ENCODE measurements at places on chromosomes 16 and 17.

GRCh38 chr16:2031081-2031577 is 4.4 kb downstream of the NHERF2 start:
- DNase-seq: no peak

GRCh38 chr17:50832267-50832863 is 3.0 kb upstream of the WFIKKN2 start:
- no peak for DNase-seq

- DNase-seq: no peak
Observed at GRCh38 chr17:55023626-55024025, 55.1 kb downstream of the STXBP4 start.

DNA sequence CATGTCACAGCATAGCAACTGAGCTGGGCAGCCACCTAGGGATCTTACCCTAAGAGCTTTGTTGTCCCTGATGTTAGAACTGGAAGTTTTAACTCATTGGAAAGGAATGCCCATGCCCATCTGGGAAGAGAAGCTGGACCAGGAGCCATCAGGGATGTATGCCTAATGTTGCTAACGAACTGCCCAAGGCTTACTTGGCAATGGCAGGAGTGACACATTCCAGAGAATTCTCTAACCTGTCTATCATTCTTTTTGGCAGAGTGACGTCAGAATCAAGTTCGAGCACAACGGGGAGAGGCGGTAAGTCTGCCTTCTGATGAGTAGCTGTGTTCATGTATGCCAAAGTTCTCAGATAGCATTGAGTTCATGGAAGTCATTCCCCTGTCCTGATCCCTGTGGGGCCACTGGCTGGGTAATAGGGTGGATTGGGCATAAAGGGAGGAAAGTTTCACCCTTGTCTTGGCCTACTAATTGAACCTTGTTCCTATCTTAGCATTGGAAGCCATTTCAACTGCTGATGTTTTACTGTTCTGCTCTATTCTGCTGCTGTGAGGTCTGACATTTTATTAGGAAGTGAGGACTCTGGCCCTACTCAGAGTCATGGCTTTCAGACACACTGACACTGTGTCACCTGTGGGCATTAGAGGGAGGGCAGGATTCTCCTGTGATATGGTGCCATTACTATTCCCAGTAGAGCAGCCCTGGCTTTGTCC is 23.7 kb downstream of the MAP3K3 start:
- no peak for DNase-seq

GRCh38 chr17:65190467-65191097 is 53.4 kb downstream of the RGS9 start:
- no peak for DNase-seq

- no peak for DNase-seq
Observed at GRCh38 chr17:34412965-34413441, 50.0 kb upstream of the CCL1 start.

GRCh38 chr16:86476956-86477534 is 33.3 kb upstream of the FOXF1 start:
- DNase-seq: no peak

DNA sequence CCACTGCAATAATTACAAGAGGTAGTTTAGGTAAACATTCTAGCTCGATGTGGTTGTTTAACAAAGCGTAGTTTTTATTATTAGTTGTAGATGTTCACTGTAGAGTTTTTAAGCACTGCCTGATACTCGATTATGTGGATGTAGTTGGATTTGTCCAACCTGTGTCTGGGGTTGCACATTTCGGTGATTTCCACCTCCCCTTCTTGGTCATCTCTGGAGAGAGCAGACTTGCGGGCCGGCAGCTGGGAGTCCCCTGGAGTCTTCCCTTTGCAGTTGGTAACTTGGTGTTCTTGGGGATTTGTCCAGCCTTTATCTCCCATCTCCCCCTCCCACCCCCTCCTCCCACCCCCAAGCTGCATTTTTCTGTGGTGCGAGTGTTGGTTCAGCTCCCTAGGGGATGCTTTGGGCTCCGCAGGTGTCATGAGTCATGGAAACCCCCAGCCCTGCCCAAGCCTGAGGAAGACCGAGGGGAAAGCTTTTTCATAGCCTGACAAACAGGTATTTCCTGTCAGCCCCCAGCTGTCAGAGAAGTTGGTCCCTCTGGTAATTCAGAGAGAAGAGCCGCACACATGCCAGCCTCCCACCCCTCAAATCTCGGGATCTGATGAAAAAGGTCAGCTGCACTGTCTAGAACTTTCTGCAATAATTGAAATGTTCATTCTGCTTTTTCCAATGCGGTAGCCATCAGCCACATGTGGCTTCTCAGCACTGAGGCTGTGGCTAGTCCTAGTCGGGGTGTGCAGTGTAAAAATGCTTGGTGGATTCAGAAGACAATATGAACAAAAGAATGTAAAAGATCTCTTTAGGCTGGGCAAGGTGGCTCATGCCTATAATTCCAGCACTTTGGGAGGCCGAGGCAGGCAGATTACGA is 50.3 kb downstream of the KSR1 start:
- no peak for DNase-seq

- no peak for DNase-seq
Observed at GRCh38 chr17:321386-321941, 31.1 kb downstream of the RPH3AL start.

DNA sequence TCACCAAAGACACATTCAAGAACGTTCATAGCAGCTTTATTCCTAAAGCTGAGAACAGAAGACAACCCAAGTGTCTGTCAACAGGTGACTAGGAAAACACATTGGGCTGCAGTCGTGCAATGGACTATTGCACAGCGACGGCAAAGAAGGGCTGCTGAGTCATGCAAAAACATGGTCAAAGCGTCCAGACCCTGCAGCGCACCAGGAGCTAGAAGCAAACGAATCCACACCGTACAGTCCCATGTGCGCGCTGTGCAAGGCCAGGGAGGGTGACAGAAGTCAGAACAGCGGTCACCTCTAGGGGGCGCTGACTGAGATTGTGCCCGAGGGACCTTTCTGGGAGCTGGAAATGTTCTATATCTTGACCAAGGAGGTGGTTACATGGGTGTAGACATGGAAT is 266.4 kb downstream of the MAF start:
- DNase-seq: peak; percentile 66

GRCh38 chr17:7222093-7222971 is 2.6 kb downstream of the ACADVL start:
- no peak for DNase-seq

- DNase-seq: peak; percentile 40
Observed at GRCh38 chr16:10751291-10751697, 7.7 kb downstream of the NUBP1 start.

DNA sequence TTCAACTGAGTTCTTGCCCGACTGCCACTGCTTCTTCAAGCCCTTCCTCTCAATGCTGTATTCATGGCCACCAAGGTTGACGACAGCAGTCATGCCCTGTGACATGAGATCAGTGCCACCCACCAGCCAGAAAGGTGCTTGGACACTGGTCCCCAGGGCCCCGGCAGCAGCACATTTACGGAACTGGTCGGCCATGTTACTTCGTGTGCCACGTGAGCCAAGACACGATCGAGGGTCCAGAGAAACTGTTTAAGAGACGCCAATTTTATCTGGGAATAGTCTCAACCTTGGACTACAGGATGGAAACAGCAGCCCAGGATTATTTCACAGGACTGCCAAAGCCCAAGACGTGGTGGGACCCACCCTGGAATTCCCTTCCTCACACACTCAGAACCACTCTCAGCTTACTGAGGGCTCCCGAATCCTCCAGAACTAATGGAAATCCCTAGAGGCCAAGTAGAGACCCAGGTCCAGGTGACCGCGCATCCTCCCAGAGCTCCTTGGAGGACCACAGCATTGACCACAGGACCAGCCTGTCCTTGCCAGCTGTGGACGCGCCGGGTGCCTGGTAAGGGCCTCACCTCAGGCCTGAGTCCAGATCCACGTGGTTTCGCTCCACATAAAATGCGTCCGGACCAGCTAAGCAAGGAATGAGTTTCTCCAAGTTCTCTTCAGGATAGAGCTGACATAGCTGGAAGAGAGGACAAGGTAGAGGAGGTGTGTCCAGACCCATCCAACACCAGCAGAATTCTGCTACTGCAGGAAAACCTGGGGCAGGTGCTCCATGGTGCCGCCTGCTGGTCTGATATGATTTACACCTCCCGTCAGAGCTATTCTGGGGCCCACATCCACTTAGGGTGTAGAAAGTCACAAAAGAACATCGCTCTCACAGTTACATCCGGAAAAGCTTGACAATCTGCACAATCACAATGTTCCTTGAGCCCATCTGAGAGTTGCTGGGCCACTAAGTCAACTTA is 28.2 kb downstream of the MAP1LC3B start:
- no peak for DNase-seq

DNA sequence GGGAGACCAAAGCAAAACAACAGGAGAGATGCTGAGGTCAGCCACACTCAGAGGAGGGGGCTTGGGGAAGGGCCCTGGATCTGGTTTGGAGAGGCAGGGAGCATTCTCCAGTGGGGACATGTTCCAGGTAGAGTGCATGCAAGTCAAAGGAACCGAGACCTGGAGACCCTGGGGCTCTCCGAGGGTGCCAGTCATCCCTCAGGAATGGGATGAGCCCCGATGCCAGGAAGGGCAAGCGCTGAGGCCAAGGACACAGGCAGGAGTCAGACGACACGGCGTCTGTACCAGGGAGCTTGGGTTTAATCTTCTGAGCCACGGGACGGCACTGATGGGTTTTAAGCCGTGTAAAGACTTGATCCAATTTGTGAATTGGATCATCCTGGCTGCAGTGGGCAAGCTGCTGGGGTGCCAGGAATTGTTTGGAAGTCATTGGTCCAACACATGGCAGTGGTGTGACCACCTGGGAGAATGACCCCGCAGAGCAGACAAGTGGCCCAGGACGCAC is 32.9 kb upstream of the ANKRD40CL start:
- DNase-seq: no peak

GRCh38 chr16:57084996-57085395 is 7.4 kb upstream of the CPNE2 start:
- no peak for DNase-seq

- no peak for DNase-seq
Observed at GRCh38 chr16:89120281-89120680, 26.6 kb downstream of the ACSF3 start.

DNA sequence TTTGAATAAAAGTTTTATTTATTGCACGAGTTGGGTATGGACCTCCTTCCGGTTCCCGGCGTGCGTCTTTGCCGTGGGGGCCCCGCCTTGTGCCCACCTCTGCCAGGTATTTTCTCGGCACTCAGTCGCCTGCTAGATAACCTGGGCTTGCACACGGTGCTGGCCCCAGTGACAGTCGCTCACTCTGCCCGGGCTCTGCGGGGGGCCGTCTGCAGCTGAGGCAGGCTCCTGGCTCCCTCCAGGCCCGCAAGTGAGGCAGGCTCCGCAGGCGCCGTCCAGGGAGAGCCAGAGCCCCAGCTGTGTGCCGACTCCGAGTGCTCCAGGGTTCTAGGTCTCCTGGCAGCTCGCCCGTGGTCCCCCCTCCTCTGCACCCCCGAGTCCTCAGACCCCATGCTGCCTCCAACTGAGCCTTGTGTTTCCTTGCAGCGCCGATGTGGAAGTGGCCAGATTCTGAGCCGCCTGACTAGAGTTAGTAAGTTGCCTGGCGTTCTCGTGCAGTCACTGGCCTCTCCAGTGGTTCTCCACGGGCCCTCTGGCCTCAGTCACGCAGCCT is 54.7 kb upstream of the PVALEF start:
- DNase-seq: no peak

DNA sequence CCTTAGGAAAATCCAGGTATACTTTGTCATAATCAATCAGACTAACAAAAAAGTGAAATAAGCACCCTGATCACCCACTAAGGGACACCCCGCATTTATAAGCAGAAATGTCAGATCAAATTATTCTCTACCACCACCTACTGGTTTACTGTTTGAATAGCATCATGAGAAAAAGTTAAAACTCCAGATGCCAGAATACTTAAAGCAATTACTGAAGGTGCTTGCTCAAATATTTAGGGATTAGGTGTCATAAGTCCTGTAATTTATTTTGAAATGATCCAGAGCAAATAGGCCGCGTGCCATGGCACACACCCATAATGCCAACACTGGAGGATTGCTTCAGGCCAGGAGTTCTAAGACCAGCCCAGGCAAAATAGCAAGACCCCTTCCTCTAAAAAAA is 2.3 kb downstream of the TOP2A start:
- DNase-seq: no peak

DNA sequence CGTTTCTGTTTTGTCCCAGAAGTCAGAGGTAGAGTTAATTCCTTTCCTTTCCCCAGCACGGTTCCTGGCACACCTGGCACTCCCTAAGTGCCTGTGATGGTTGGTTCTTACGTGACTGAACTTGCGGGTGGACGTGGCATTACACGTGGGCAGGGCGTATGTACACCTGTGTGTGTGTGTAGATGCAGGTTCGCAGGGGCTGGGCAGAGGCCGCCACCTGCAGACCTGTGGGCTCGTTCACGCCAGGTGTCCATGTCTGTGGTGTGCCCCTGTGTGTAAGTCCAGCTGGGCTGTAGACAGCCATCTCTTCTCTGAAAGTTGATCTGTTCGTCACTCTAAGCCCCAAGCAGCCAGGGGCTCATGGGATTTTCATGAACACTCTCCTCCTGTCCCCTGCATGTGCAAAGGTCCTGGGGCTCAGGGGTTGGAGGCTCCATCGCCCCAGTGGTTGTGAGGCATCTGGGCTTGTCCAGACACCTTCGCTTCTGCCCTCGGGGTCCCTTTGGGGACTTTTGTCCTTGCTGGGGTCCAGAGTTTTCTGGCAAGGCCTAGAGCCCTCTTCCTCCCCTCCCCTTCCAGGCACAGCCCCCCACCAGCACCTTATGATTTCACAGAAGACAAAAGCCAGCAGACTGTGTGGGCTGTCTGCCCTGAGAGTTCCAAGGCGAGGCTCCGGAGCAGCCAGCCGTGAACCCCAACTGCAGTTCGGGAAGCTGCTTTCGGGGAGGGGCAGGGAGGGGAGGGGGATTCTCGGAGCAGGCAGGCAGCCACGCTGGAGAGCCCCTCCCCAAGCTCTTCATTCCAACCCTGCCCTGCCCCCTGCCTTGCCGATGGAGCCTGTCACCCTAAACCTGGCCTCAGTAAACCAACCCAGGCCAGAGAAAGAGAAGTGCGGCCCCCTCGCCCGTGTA is 5.4 kb upstream of the FSCN2 start:
- no peak for DNase-seq

- DNase-seq: no peak
Observed at GRCh38 chr17:50111673-50112655, 16.8 kb downstream of the PDK2 start.

DNA sequence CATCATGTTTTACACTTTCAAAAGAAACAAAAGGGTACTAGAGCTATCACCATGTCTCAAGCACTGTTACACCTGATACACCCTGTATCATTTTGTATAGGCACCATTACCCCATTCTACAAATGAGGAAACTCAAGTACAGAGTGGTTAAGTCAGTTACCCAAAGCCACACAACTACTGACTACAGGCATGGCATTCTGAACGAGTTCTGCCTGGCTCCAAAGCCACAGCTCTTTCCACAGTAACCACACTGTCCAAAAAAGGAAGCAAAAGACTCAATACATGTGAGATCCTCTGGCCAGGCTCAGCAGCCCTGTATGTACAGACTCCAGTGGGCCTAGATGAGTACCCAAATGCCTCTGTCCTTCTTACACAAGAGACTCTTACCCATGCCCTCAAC is 4.7 kb downstream of the DYNC1LI2 start:
- DNase-seq: peak; percentile 31

GRCh38 chr16:88505405-88506082 is 52.5 kb downstream of the ZFPM1 start:
- peak; percentile 69 for DNase-seq

- no peak for DNase-seq
Observed at GRCh38 chr16:81310045-81310644, 4.6 kb upstream of the GAN start.
